ENCODE measurements at places on chromosomes 7 and 10.

- no peak for DNase-seq
Measured at GRCh38 chr10:77849039-77849664, 77.4 kb downstream of the DLG5 start.

DNA sequence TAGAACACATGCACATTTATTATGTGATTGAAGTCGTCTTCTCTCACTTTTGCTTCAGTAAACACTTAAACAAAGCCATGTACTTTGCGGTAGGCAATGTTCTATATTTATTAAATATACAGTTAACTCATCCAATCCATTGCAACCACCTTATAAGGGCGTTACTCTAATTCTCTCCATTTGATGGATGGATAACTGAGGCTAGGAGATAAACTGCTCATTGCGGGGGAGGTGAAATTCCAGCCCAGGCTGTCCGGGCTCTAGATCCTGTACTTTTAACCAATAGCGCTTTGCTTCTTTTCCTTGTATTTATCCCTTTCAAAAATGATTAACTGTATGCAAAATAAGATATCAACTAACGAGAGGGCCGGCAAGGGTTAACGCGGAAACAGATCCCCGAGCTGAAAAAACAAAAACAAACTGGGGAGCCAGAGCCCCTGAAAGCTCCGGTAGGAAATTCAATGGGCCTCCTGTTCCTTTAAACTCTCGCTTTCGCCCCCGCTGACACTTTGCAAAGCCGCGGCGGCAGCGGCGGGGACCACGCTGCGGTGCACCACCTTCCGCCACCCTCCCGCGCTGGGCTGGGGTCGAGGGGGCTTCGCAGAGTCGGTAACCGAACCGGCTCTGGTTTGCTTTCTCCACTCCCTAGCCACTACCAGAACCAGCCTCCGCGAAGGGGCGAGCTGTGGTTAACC is 1.0 kb upstream of the PLXDC2 start:
- DNase-seq: no peak

DNA sequence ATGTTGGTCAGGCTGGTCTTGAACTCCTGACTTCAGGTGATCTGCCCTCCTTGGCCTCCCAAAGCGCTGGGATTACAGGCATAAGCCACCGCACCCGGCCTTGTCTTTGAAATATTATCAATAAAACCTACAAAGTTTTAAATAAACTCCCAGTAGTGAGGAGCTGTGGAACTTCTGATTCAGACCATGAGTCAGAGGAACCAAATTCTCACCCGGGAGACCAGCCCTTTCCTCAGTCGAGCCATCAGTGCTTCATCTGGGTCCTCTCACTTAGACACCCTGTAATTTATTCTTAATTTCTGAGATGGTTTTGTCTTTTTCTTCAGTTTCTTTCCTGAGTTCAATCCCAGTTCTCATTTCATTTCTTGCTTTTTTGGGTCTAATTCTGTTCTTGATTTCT is 68.6 kb downstream of the DYNC2I1 start:
- no peak for DNase-seq

DNA sequence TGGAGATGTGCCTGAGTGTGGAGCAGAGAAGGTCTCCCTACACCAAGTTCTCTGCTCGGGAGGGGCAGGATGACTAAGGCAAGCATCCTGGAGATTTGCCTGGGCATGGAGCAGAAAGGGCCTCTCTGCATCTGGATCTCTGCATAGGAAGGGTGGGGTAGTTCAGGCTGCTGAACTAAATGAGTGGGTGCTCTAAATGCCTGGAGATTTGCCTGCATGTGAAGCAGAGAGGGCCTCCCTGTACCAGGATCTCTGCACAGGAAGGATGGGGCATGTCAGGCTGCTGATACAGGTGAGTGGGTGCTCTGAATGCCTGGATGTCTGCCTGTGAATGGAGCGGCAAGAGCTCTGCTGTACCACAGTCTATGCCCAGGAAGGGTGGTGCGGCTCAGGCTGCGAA is 680.7 kb downstream of the SUGCT start:
- DNase-seq: no peak

- no peak for DNase-seq
Measured at GRCh38 chr7:106464651-106465050, 179.9 kb upstream of the NAMPT start.

DNA sequence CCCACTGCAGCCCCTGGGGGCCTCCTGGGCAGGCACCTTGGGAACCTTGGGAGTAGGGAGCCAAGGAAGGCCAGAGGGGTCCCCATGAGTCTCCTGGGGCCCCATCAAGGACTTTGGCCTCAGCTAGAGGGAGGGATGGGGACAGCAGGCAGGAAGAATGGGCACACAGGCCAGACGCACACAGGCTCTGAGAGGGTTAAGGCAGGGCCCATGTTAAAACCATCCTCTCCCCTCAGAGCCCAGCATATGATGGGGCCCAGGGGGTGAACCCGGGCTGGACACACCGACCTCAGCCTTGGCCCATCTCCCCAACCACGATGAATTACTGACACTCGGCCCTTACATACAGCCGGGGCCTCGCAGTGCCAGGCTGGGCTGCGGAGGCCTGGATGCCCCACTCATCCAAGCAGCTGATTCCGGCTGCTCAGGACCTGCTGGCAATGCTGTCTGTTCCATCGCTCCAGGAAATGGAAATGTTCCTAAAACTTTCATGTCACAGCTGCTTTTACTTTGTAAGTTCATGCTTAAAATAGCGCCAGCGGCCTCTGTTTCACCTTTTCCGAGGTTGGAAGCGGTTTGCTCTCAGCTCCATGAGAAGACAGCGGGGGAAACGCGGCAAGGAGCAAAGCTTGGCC is 17.3 kb upstream of the INPP5A start:
- no peak for DNase-seq

- no peak for DNase-seq
Measured at GRCh38 chr7:37452346-37452745, 3.7 kb upstream of the ELMO1 start.

DNA sequence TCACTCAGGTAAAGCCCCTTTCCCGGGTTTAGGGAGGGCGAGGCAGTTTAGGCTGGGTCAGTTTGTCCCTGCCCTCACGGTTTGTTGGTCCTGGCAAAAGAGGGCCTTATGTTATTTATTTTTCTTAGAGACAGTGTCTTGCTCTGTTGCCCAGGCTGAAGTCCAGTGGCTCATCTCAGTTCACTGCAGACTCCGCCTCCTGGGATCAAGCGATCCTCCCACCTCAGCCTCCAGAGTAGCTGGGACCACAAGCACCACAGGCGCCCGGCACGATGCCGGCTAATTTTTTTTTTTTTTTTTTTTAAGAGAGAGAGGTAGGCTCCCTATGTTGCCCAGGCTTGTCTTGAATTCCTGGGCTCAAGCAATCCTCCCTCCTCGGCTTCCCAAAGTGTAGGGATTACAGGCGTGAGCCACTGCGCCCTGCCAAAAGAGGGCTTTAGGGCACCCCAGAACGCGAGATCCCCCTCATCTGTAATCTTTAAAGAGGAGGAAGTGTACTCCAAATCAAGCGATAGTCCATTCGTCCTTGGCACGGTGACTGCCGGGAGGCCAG is 626 bp upstream of the BMS1 start:
- no peak for DNase-seq

- no peak for DNase-seq
Measured at GRCh38 chr7:7732621-7733281, 14.3 kb upstream of the RPA3 start.

- DNase-seq: no peak
Measured at GRCh38 chr7:153396475-153396874, 636.9 kb downstream of the ACTR3B start.

GRCh38 chr10:19048489-19048888 is at the start of gene MALRD1:
Gene MALRD1, plus strand, starts transcription at chr10:19048801. Its CDS starts 138 bp downstream, at chr10:19048939.
- no peak for DNase-seq

DNA sequence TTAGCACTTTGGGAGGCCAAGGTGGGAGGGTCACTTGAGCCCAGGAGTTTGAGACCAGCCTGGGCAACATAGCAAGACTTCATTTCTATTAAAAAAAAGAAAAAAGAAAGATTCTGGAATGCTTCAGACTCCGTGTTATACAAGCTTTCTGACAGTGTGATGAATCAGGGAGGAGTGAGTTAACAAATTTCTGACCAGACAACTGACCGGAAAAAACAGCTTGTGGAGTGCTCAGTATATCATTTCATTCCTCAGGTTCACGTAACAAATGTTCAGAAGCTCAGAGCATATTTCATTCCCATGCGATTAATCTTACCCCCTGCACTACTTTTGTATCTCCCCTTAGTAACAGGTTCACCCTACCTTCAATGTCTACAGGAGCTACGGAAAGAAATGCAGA is 28.6 kb upstream of the TNPO3 start:
- no peak for DNase-seq

- DNase-seq: no peak
Measured at GRCh38 chr10:48478469-48478868, 126.4 kb downstream of the ARHGAP22 start.

DNA sequence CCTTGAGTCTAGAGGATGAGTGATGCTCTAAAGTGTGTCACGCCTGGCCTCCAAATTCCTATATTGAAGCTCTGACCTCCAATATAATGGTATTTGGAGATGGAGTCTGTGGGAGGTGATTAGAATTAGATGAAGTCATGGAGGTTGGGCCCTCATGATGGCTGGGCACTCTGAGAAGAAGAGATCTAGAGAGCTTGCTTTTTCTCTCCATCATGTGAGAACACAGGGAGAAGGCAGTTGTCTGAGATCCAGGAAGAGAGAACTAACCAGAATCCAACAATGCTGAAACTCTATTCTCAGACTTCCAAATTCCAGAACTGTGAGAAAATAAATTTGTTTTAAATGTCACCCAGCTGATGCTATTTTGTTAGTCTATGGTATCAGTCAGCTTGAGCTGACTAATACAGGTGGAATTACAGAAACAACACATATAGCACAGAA is 15.1 kb downstream of the RNF216 start:
- DNase-seq: no peak

DNA sequence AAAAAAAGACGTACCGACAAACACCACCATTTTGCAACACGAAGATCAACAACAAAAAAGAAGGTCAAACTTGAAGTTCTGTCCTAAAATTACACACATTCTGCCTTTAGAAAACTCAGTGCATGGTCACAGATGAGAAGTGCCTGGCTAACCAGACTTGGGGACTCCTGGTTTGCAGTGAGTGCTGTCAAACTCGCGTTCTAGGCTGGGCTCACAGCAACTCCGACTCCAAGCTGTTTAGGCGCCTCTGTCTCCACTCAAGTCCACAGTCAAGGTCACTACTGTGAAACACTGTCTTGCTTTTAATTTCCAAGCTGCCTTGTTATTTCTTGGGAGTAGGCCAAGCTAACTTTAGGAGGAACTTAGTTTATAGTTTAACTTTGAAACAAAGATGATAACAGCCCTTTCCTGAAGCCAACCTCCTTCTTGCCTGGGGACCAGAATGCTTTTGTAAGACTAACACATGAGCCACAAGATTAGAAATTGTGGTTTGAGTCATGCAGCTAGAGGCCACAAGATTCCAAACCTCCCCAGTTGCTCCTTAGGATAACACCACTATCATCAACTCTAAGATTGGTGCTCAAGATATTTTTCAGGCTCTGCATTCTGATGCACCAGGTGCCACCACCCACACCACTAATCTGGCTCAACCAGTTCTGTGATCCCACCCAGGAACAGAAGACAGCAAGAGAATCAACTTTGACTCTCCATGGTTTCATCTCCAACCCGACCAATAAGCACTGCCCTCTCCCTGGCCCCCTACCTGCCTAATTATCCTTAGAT is 1.1 kb upstream of the DNAAF5 start:
- no peak for DNase-seq

DNA sequence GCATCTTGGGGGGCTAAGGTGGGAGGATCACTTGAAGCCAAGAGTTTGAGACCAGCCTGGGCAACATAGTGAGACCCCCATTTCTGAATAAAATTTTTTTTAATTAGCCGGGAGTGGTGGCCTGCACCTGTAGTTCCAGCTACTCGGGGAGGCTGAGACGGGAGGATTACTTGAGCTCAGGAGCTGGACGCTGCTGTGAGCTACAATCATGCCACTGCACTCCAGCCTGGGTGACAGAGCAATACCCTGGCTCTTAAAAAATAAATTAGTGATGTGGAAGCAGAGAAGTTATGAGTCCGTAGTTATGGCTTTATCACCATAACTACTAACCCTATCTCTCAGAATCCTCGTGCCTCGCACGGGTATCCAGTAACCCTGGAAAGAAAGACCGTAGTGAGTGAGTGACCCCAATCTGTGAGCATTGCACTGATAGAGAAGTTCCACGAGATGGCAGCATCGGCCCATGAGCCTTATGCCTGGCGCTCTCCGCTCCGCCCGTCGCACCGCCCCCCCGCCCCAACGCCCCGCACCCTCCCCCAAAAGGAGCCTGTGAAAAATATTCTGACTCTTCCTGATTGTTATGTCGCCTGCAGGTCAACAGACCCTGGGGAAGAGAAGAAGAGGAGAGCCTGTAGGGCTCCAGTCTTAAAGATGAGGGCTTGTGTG is 4.9 kb upstream of the SLC29A3 start:
- DNase-seq: peak; percentile 28

- DNase-seq: no peak
Measured at GRCh38 chr7:82501346-82501745, 57.8 kb upstream of the CACNA2D1 start.

- no peak for DNase-seq
Measured at GRCh38 chr7:66748791-66749190, 8.3 kb downstream of the RABGEF1 start.

- no peak for DNase-seq
Measured at GRCh38 chr7:79921976-79922375, 212.7 kb upstream of the GNAI1 start.

DNA sequence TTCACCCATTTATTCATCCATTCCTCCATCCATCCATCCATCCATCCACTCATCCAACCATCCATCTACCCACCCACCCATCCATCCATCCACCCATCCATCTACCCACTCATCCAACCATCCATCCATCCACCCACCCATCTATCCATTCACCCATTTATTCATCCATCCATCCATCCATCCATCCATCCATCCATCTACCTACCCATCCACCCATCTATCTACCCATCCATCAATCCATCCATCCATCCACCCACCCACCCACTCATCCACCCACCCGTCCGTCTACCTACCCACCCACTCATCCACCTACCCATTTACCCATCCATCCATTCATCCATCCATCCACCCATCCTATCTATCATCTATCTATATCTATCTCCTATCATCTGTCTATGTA is 169.4 kb upstream of the SHH start:
- DNase-seq: no peak

DNA sequence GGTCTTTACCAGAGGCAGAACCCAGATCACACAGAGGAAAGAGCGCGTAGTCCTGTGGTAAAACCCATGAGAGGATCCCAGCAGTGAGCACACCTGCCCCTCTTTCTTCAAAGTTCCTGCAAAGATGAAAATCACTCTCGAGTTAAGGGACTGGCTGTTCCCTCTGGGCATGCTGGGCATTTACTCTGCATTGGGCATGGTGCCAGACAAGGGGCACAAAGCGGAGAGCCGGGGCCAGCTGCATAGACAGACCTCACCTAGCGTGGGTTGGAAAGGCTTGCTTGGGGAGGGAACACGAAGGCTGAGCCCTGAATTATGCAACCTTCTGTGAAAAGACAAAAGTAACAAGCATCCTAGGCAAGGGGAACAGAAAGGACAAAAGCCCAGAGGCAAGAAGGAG is 120.0 kb upstream of the TCERG1L start:
- no peak for DNase-seq

Measured in activated CD4-positive, CD25-positive, alpha-beta regulatory T cell treated with anti-CD3 and anti-CD28 coated beads, Interleukin-2, amount 50 U/mL, for 16 hours (primary cell).